ENCODE measurements at places on chromosomes 5 and 9. TPM values are rescaled to one million over a fixed set of nuclear protein-coding genes. Genes with fewer than 3 reads are reported as not detected.

STC2 gene
- 113 TPM for total RNA-seq

CD274 gene
- 3.3 TPM for total RNA-seq

PAX5 gene
- total RNA-seq: not detected

CYLC2 gene
- not detected for total RNA-seq

ANKRD55 gene
- total RNA-seq: not detected

MELK gene
- 5.3 TPM for total RNA-seq

Measured in smooth muscle cell of trachea (primary cell).